ENCODE measurements at places on chromosomes 1 and 21.

- DNase-seq: no peak
Observed at GRCh38 chr1:28815533-28816185, 3.7 kb downstream of the OPRD1 start.

GRCh38 chr1:91997607-91998195 lies 32.1 kb upstream of the EPHX4 start:
- DNase-seq: no peak

GRCh38 chr1:35894183-35894582 lies 11.2 kb downstream of the AGO1 start:
- DNase-seq: no peak

DNA sequence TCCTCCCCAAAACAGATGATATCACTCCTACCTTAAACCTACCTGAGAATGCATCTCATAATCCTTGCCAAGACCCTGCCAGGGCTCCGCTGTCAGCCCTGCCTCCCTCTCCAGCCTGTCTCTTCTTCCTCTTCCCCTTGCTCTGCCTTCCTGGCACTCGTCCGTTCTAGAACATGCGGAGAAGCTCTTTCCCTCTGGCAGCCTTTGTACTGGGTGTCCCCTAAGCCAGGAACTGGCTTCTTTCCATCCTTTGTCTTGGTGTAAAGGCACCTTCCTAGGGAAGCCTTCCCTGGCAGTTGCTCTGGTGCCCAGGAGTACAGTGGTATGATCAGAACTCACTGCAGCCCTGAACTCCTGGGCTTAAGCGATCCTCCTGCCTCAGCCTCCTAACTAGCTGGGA lies 36.1 kb downstream of the CTNNBIP1 start:
- no peak for DNase-seq

DNA sequence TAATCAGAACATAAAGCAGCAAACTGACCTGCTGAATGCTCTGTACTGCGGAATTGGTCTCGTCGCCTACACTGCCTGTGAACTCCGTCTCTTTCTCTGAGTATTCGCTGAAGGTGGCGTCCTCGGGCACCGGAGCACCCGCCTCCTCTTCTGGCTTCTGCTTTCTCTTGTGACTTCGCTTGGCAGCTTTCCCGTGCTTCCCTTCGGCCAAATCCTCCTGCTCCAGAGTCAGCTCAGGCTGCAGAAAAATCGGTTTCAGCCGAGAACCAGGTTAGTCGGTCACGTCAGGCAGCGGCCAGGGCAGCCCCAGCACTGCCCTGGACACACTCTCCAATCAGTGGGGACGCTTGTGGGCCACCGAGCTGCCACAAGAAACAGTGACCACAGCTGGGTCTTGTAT lies 35.8 kb upstream of the RIPK4 start:
- no peak for DNase-seq

- no peak for DNase-seq
Observed at GRCh38 chr1:108117945-108118902, 81.9 kb downstream of the SLC25A24 start.

- no peak for DNase-seq
Observed at GRCh38 chr1:62452951-62453350, 16.1 kb downstream of the USP1 start.

DNA sequence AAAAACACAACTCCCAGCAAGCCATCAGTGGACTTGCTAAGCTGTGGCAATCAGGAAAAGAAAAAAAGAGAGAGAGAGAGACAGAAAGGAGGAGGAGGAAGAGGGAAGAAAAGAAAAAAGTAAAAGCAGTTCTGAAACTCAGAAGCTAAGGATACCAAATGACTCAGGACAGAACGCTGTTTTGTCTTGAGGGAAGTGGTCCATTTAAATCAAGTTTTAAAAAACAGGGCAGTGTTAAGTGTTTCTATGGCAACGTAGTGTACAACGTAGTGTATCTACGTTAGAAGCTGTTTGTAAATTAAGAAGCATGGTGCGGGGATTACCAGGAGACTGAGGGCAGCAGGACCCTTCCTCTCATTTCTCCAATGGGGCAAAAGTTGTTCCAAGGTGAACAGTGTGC lies 5.8 kb downstream of the ADORA3 start:
- no peak for DNase-seq

- DNase-seq: no peak
Observed at GRCh38 chr1:195761104-195761503, 847.1 kb downstream of the KCNT2 start.

DNA sequence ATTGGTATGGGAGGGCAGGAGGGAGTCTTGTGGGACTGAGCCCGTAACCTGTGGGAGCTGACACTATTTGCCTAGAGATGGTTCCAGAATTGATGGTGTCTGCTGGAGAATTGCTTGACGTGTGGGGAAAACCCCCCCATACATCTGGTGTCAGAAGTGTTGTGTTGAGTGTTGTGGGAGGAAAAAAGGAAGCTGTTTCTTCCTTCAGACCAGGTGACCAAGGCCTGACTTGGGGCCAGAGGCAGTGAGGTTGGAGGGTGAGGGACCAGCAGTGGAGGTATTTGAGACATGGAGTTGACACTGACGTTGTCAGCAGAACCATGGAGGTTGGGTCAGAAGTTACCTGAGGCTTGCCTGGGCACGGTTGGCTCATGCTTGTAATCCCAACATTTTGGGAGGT lies 8.3 kb downstream of the SHISAL2A start:
- DNase-seq: no peak

- no peak for DNase-seq
Observed at GRCh38 chr1:220113136-220113695, 19.3 kb downstream of the IARS2 start.

GRCh38 chr1:205706601-205707502 lies 26.5 kb upstream of the SLC45A3 start:
- no peak for DNase-seq

GRCh38 chr1:219067350-219067712 lies 106.3 kb upstream of the LYPLAL1 start:
- DNase-seq: no peak

- no peak for DNase-seq
Observed at GRCh38 chr1:155236451-155236850, 18.8 kb downstream of the ENTREP3 start.

GRCh38 chr1:65425697-65426096 lies 5.2 kb downstream of the LEPR start:
- no peak for DNase-seq

DNA sequence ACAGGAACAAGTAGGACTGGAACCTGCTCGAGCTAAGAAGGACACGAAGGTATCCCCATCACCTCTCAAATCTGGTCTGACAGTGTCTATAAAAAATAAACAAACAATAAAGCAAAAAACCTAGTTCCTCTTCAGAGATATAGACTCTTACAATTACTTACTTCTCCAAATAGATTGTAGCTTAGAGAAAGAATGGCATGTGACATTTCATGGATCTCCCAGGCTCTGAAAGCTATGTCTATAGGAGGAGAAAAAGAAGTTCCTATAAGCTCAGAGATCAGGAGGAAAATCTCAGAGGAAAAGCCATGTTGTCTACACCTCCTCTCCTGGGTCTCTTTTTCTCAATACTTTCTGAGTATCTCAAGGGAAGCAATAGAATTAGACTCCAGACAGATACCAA lies 12.3 kb upstream of the OR10J5 start:
- DNase-seq: no peak

GRCh38 chr1:20172033-20172590 lies 13.8 kb upstream of the UBXN10 start:
- no peak for DNase-seq

GRCh38 chr21:44727757-44728156 lies 16.4 kb upstream of the TSPEAR start:
- DNase-seq: no peak

DNA sequence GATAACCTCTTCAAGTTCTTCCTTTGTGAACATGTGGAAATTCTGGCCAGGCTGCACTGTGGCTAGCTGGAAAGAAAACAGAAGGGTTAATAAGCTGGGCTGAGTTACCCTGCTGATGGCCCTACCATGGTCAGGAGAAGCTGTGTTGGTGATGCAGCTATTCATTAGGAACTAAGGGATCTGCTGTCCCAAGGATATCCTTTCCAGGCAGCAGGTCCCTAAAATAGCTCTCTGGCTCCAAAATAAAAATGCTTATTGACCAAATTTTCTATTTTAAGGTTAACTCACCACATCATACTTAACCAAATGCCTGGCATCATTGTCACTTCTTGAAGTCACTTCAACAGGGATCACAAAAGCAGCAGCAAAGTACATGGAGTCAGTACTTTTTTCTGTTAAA lies 4.3 kb upstream of the SORT1 start:
- no peak for DNase-seq

DNA sequence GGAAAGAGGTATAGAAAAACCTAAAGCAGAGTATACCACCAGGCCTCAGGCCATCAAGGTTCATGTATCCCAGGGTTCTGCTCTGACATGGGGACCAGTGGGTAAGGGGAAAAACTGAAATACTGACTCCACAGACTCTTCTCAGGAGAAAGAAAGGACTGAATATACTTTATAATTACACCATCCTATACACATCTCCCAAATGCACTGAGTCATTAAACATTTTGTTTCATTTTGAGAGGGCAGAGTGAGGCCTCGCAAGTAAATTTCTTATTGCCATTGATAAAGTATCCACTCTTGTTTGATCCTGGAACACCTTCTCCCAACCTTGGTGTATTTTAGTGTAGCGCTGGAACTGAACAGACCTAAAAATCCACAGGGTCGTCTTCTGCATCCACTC lies 247.9 kb downstream of the SLC45A1 start:
- DNase-seq: no peak

DNA sequence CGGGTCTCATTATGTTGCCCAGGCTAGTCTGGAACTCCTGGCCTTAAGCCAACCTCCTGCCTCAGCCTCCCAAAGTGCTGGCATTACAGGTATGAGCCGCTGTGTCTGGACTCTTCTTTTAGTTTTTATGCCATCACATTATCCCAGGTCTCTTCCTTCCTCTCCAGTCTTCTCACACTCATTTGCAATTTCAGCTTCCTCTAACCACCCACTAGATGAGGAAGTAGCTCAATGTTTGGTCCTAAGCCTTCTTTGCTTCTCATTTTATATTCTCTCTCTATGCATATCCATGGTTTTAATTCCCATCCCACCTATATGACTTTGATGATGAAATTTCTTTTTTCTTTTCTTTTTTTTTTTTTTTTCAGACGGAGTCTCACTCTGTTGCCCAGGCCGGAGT lies 3.1 kb upstream of the ZBTB8A start:
- DNase-seq: no peak

DNA sequence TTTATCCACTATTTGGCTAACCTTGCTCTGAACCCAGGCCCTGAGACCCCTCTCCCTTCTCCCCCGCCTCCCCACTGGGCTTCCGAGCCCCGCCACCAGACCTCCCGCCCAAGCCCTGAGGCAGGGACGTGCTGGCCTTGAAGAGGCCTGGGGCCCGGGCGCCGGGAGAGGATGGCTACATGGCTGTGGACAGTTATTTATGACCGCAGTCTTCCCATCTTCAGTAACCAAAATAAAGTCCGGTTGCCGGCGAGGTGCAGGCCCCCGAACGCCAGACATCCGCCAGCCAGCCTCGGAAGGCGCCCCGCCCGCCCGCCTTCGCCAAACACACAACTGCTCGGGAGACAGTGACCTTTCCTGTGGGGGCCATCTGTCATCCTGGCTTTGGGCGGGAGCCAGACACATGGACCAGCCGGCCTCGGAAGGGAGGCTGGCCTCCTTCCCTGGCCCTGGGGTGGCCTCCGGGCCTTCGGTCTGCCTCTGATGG lies 69.0 kb downstream of the DHRS3 start:
- DNase-seq: no peak

GRCh38 chr1:210263963-210264362 lies 31.4 kb downstream of the SERTAD4 start:
- DNase-seq: no peak

DNA sequence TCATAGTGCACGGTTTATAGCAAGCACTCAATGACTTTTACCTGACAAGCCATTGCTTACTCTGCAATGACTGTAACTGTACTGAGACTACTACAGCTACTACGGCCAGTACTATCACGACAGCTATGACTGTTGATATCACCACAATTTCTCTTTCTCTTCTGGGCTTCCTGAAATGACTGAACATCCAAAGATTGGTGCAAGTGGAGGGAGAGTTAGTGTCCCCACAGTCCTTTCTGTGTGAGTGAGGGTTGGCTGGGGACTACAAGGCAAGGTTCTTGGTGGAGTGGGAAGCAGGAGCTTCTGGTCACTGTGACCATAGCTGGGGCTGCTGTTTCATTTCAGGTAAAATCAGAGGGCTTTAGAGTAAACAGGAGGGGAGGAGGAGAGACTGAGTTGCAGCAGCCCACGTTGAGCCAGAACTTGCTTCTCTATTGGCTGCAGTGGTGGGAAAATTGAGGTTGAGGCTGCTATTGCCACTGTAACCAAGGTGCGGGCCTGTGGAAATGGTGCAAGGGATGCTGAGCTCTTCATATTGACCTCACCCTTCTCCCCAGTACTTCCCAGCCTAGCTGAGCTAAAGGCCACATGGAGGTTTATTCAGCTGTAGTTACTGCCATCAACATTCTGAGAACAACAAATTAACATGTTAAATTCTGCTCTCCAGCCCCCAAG lies 14.1 kb upstream of the IL10 start:
- DNase-seq: no peak

- DNase-seq: no peak
Observed at GRCh38 chr21:29669416-29669815, 270.4 kb downstream of the GRIK1 start.

DNA sequence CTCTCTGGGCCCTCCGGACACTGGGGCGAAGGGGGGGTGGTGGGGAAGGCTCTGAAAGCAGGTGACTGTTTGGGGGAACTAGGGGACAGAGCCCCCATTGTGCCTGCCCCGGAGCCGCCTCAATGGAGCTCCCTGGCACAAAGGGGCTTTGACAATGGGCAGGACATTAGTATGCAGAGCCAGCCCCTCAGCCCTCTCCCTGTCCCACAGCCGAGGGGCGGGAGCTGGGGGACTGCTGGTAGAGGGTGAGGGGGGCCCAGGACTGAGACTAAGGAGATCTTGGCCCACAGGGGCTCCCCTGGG lies 7.8 kb downstream of the KCNJ10 start:
- DNase-seq: no peak

DNA sequence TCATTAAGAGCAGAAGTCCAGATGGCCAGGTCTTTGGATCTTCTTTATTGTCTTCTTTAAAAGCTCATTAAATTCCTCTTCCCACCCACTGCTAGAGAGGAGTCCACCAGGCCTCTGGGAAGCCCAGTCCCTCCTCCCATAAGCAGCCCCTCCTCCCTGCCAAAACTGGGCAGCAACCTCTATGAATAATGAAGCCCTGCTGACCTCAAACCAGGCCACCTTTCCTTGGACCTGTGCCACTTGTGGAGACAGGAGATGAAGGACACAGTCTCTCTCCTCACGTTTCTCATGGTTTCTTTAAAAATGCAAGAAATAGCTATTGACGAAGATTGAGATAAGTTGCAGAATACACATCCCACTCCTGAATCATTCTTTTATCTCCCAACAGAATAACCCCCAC lies 112.8 kb downstream of the EDEM3 start:
- DNase-seq: no peak
